ENCODE measurements at places on chromosomes 11 and 22. TPM values are rescaled to one million over a fixed set of nuclear protein-coding genes. Genes with fewer than 3 reads are reported as not detected.

ACTN3 gene
- not detected for total RNA-seq

LDHAL6A gene
- total RNA-seq: not detected

PHF21A gene
- 8.2 TPM for total RNA-seq

UBQLN3 gene
- total RNA-seq: not detected

CCDC81 gene
- 0.38 TPM for total RNA-seq

OR8H2 gene
- total RNA-seq: not detected

ENDOD1 gene
- total RNA-seq: 4.3 TPM

CRYAB gene
- 4.8 TPM for total RNA-seq

RAC2 gene
- total RNA-seq: 4.5 TPM

VPREB1 gene
- not detected for total RNA-seq

NUMA1 gene
- 59.0 TPM for total RNA-seq

FGF19 gene
- total RNA-seq: 0.15 TPM

BCO2 gene
- 96.6 TPM for total RNA-seq

BTBD18 gene
- not detected for total RNA-seq

Data from left lobe of liver (tissue), 2 donors.